Activated T-cell treated with anti-CD3 and anti-CD28 coated beads, Interleukin-2, amount 50 U/mL, for 1 hour (primary cell): ENCODE measurements at places on chromosomes 5 and 9.

DNA sequence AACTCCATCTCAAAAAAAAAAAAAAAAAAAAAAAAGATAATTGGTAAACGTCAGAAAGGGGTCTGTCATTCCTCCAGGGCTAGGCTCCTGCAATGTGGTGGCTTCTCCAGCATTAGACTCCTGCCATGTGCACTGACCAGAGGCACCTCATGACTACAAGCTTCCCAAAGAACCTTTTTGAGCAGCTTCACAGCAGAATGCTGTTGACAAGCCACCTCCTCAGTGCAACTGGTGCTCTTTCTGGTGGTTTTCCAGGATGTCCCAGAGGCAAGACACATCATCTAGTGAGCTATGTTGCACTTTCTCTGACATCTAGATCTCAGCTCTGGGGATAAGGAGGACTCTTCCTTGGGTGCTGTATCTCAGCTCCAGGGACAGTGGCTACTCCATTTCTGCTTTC is 11.6 kb downstream of the RPL37 start:
- DNase-seq, result no peak

DNA sequence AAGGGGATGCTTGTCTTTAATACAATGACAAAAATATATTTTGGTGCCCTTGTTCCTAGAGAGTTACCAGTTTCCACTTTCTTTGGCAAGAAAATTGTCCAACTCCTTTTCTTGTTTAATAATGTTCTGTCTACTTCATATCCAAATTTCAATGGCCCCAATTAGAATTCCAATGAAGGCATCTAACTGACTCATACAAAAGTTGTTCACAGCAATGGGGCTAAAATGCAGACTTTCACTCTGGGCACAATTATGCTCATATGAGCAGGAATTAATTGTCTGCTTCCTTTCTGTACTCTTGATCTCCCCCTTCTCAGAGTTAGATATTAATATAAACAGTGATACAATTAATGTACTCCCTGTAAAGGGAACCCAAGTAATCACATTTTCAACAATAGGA is 42.1 kb upstream of the ZNF622 start:
- DNase-seq, result no peak

GRCh38 chr5:22970956-22971618 is 117.9 kb upstream of the CDH12 start:
- DNase-seq, result no peak

GRCh38 chr5:29170599-29170998 is 2022.9 kb upstream of the CDH6 start:
- no peak for DNase-seq

DNA sequence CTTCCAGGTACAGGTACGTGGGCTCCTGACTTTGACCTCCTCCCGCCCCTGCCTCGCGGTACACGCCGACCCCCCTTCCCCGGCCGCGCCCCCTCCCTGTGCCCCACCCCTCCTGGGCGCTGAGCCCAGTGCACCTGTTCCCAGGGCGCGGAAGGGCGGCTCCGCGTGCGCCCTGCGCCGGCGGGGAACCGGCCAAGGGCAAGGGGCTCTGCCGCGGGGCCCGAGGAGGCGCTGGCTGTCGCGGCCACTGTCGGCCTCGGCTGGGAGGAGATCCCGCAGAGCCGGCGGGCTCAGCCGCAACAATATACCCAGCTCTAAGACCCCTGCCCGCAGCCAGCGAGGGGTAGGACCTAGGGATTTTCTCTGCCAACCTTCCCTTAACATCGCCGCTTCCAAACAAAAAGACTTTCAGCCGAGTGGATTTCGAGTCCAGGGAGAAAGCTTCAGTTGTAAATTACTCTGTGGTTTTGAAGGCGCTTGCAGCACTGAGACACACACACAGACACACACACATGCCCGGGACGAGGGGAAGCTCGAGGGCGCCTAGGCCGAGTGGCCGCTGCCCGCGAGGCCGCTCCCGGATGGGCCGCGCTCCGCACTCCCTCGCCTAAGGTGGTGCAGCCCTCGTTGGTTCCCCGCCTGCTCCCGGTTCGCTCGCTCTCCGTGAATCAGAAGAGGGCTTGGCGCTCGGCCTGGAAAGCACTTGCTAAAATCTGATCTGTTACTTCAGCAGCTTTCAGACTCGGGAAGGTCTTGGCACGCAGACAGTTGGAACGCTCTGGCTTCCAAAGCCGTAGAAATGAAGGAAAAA is 1.2 kb downstream of the FGF18 start:
- peak; percentile 18 for DNase-seq

DNA sequence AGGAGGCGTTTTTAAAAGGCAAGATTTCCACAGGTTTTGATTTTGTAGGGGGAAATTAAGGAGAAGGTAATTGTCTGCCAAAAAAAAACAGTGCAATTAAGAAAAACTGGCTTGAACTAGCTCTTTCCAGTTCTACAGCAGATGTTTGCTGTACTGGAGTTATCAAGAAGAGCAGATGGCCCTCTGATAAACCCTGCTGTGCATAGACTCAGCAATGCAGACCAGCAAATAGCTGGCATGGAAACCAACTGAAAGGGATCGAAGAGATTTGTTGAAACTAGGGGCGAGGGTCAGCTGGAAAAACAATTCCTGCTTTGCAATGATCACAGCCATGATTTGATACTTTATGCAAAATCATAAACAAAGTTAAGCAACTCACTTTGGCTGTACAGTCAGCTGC is 17.8 kb upstream of the BHMT start:
- no peak for DNase-seq
